ENCODE measurements at places on chromosomes 2 and 18.

DNA sequence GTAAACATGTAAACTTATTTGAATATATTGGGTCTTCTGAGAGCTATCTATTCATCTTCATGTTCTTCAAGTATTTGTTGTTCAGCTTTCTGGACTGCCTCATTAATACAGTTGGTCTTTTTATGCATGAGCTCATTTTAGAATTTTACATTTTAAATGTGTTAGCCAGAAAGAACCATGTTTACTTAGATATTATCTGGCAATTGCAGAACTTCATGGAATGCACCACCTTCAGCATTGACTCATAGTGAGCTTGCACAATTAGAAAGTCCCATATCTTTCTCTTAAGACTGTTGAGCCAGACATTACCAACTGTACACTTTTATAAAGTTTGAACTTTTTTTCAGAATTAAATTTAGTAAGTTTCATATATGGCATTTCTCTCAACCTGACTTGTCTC lies 536.7 kb downstream of the RIT2 start:
- DNase-seq = no peak

GRCh38 chr2:86368161-86368824 lies 30.9 kb upstream of the REEP1 start:
- peak; percentile 11 for DNase-seq

DNA sequence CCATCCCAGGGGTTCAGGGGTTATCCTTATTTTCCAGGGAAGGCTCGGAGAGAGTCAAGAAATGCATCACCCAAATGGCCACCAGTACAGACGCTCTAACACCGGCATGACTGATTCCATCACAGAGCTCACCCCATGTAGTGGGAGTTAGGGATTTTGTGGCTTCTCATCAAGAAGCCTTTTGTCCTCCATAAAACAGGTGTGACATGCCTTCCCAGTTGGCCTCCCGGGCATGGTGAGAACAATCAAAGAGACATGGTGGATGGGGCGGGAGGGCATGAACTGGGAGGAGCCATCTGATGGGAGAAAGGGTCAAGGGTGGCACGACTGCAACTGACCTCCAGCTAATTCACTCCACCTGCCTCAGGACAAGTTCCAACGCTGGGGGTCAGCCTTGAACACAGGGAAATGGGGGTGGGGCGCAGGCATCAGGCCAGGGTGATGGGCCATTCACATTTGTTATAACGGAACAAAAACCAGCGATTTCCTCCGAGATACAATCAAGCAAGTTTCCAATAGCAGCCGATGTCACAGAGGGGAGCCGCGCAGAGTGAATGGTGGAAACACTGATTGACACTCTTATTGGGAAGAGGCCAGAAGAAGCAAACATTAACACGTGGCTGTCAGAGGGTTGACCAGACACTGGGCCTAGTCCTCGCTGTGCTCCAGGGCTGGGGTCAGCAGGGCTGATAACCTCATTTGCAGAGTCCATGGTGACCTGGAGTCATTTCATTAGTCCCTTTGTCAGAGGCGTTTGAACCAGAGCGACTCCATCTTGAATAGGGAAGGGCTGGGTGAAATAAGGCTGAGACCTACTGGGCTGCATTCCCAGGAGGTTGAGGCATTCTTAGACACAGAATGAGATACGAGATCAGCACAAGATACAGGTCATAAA lies 80.5 kb upstream of the HPCAL1 start:
- DNase-seq = no peak

DNA sequence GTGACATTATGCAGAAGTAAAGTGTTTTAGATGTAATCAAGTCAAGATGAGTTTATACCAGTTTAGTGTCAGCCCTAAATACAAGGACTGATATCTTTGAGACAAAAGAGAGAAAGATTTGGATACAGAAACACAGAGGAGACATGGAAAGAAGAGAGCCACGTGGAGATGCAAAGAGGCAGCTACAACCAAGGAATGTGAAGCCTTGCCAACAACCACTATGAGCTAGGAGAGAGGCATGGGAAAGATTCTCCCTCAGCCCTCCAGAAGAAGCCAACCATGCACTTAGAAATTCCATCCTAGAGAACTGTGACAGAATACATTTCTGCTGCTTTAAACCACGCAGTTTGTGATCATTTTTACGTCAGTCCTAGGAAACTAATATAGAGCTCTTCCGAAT lies 217.2 kb downstream of the DOK6 start:
- no peak for DNase-seq

GRCh38 chr18:8660316-8660715 lies 45.0 kb upstream of the MTCL1 start:
- no peak for DNase-seq

- DNase-seq = no peak
Measured at GRCh38 chr18:38520786-38521185, 955.2 kb upstream of the CELF4 start.

DNA sequence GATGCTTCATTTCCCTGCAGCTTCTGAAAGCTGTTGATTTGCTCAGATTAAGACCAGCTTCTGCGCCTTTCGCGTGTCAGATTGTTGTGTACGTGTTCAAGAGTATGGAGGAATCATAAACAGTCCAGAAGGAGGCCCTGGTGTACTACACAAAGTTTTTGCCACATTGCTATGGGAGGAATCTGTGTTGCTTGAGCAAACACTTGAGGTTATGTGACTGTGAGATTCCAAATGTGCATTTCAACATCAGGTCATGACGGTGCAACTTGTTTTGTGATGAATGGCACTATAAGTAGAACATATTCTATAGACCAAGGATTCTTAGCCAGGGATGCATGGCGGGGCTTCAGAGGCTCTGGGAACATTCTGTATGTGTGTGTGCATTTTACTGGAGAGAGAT lies 35.0 kb downstream of the SRSF7 start:
- no peak for DNase-seq

GRCh38 chr2:223779877-223780276 lies 57.5 kb downstream of the AP1S3 start:
- no peak for DNase-seq

DNA sequence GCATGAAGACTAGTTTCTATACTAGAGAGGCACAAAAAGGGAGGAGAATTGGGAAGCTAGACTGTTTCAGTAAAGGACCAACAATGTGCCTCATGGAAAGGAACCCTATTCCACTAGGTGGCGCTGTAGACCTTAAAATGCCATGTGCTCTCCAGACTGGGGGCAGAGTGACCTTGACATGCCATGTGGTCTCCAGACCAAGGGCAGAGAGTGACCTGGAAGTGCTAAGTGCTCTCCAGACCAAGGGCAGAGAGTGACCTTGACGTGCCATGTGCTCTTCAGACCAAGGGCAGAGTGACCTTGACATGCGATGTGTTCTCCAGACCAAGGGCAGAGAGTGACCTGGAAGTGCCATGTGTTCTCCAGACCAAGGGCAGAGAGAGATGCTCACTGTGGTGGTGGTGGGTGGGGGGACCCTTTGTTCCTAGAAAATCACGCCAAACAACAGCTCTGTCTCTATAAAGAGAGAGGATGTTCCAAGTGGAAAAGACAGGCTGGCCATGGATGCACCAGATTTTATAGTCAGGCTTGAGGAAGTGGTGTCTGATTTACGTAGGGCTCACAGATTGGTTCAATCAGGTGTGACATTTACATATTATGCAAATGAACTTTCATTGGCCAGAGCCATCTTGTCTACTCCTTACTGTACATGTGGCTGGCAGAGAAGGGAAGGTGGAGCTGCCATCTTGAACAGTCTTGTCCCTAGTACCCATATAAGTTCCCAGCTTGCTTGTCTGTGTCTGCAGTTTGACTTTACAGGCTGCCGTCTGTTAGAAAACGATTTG lies 344.0 kb upstream of the DDX18 start:
- no peak for DNase-seq

GRCh38 chr2:120559401-120559800 lies 176.3 kb upstream of the GLI2 start:
- DNase-seq = no peak

DNA sequence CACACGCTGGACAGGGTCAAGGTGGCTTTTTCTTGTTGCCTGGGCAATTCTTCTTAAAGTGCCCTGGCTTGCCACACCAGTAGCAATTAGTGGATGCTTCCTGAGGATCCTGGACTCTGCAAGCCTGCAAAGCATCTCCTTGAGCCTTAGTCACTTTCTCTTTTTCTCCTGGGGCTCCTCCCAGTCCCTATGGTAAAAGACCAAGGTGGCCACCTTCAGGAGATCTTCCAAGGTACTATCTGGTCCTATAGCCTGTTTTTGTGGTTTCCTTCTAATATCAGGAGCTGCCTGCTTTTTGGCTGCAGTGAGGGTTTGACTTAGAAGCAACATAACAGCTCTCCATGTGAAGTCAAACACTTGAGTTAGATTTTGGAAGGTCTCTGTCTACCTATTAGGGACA lies 33.3 kb upstream of the GMCL1 start:
- no peak for DNase-seq

DNA sequence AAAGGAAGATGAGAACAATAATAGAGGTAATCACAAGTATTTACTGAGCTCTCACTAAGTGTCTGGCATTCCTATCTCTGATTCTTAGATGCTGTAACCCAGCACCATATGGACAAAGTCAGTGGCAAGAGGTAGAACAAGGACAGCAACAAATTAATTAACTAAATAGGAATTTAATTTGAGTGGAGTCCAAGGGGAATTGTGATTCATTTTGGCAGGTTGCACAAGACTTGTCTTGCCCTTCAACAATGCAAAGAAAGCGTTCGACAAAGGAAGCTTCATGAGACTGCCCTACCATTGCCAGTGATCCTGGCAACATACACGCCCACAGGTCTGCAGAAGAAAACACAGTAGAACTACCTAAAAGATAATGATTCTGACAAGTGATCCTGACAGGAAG lies 221.6 kb downstream of the RBM43 start:
- no peak for DNase-seq

GRCh38 chr2:98118852-98119251 lies 31.9 kb downstream of the VWA3B start:
- no peak for DNase-seq

DNA sequence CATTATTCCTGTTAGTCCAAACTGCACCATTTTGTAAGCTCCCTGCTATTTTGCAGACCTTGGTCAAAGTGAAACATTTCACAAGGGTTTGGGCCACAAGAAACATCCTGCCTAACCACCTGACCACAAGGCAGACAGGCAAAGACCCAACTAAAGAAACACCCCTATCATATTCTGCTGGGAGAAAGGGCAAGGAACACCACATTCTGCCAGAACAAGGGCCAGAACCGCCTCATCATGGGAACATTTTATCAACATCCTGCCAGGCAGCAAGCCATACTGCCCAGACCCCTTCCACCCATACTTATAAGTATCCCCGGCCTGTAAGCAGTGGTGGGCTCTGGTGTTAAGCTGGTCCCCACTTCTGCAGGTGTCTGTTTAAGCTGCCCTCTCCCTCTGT lies 12.0 kb upstream of the RAB31 start:
- no peak for DNase-seq

DNA sequence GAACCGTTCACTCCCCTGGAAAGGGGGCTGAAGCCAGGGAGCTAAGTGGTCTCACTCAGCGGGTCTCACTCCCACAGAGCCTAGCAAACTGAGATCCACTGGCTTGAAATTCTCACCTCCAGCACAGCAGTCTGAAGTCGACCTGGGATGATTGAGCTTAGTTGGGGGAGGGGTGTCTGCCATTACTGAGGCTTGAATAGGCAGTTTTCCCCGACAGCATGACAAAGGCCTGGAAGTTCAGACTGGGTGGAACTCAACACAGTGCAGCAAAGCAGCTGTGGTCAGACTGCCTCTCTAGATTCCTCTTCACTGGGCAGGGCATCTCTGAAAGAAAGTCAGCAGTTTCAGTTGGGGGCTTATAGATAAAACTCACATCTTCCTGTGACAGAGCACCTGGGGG lies 292.5 kb downstream of the NUP35 start:
- DNase-seq = no peak

DNA sequence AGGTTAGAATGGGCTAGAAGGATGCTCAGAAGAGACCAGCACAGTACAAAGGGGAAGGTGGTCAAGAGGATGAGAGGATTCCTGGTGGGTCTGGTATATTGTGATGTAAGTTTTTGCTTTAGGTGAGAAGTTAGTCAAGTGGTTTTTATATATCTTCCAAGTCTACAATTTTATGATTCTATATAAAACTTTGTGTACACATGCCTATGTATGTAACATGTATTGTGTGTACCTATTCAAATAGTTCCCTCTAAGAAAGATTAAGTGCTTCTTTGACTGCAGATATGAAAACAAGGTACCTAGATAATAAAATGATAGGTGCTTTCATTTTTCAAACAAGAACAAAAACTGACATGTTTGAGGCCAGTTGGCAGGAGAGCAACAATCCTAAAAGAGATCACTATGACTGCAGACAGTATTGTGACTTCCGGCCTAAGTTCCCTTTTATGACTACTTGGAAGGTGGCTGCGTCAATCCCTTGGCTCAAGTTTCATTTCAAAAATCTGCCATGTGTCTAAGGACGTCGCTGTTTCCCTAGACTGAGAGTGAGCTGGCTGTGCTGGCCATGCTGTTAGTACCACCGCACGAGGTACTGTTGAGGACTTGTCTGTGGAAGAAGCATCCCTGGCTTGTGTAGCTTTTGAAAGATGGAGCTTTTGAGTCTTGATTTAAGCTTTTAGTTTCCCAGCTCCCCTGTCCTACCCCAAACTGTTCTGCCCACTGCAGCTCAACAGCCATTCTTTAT lies 123.1 kb downstream of the PRPF40A start:
- no peak for DNase-seq

DNA sequence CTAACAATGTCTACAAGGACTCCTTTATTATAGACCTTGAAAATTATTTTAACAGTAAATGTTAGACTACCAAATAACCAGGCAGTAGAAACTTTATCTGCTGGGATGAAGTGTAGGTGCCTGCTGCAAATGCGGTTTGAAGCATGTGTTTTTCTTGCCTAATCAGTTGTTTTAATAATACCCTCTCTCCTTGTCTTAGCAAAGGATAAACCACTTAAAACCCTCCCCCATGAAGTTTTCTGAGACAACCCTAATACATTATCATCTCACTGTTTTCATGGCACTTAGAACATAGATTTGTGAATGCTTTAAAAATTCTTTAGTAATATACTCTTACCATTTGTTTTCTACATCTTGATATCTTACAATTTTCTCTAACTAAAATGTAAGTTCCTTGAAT lies 98.6 kb downstream of the ASXL3 start:
- DNase-seq = no peak

- DNase-seq = no peak
Measured at GRCh38 chr2:60400462-60401246, 152.8 kb downstream of the BCL11A start.

- DNase-seq = no peak
Measured at GRCh38 chr2:189441709-189442074, 418 bp downstream of the WDR75 start.

DNA sequence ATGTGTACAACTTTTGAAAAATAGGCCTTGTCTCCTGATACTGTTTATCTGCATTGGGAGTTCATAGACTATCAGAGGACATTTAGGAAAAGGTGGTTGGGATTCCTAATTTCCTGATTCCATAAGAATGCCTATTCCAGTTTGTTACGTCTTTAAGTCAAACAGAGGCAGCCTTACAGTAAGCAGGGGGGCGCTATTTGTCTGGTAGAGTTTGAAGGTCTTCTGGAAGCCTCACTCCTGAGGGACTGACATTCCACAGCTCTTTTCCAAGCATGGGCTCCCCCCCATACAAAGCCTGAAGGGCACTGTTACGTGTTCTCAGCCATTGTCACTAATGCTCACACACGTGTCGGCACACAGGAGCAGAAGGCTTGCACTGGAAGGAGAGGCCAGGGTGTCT lies 154.3 kb downstream of the PTGR3 start:
- no peak for DNase-seq
